Activated CD8-positive, alpha-beta memory T cell treated with anti-CD3 and anti-CD28 coated beads for 4 hours (primary cell): ENCODE measurements at places on chromosomes 5 and 9.

- no peak for DNase-seq
These were observed 296.5 kb downstream of the MAST4 start for GRCh38 chr5:66892716-66893115.

GRCh38 chr5:8462565-8462964 is 593.6 kb downstream of the MTRR start:
- no peak for DNase-seq

DNA sequence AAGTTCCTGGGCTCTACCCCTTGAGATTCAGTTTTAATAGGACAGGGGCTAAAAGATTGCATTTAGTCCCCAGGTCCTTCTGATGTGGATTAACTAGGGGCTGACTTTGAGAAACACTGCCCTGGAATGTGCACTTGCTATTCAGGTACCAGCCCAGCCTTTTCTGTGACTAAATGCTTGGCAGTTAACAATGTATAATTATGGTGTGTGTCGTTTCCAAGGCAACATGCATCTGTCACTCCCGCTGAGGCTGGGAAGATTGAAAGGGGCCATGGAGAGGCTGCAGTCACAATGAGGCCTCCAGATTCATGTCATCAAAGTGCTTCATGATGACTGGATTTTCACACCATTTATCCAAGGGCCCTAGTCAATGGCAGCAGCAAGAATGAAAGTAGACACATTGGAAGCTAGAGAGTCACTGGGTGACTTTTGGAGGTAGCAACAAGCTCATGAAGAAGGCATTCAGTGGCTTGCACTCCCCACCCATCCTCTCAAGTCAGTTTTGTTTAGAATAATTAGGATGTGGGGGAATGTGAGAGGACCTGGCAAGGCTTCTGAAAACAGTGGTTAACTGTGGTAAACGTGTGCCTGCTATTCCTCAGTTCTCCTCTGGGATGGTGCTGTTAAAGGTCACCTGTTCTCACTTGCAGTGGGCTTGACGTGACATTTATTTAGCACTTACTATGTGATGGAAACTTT is 28.3 kb downstream of the RAI14 start:
- no peak for DNase-seq

DNA sequence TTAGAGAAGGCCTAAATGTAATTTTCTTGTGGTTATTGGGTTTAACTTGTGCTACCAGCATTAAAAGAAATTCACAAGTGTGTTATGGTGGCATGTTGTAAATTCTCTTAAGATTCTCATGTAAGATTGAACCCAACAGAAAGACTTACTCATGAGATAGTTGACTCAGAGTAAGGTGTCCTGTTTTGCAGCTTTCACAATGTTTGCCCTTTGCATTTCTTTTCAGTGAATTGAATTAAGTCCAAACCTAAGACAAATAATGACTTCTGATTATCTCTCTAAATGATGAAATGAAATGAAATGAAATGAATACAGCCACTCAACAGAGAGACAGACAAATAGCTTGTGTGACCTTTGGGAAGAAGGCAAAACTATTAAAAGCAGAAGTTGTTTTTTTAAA is 1696.9 kb upstream of the WWC1 start:
- no peak for DNase-seq

GRCh38 chr5:88702332-88702731 is 180.7 kb downstream of the MEF2C start:
- no peak for DNase-seq

- DNase-seq: no peak
These were observed 1.9 kb downstream of the HDAC3 start for GRCh38 chr5:141634720-141635119.

- no peak for DNase-seq
These were observed 185.0 kb upstream of the GRIN3A start for GRCh38 chr9:101923451-101923850.

DNA sequence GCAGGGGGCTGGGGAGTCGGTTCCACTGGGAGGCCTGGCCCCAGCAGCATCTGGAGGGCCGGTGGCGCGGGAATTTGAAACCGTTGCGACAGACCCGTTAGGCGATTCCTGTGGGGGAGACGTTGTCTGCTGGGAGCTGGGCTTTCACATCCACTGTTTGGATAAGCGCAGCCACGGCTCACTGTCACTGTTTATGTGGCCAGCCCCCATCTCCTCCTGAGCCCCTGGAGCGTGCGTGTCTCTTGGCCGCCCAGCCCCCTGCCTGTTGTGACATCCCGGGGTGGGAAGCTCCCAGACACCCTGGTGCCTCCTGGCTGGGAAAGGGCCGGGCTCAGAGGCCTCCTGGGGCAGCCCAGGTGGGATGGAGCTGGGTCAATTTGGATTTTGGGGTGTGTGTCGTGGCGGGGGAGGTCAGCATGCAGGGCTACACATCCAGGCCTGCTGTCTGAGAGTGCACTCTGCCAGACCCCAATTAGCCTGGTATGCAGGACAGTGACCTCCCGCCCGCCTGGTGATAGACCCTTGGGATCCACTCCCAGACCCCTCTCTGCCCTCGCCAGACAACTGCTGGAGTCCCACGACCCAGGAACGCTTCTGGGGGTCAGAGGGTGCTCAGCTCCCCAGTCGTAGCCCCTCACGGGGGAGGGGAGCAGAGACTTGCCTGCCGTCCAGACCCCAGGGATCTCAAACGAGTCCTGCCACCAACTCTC is 62.0 kb upstream of the RNU6ATAC start:
- no peak for DNase-seq

GRCh38 chr9:81103597-81104471 is 585.5 kb downstream of the TLE1 start:
- DNase-seq: no peak

GRCh38 chr9:91428436-91428835 is 4.8 kb upstream of the NFIL3 start:
- no peak for DNase-seq

GRCh38 chr9:10032166-10032565 is 580.6 kb downstream of the PTPRD start:
- no peak for DNase-seq

DNA sequence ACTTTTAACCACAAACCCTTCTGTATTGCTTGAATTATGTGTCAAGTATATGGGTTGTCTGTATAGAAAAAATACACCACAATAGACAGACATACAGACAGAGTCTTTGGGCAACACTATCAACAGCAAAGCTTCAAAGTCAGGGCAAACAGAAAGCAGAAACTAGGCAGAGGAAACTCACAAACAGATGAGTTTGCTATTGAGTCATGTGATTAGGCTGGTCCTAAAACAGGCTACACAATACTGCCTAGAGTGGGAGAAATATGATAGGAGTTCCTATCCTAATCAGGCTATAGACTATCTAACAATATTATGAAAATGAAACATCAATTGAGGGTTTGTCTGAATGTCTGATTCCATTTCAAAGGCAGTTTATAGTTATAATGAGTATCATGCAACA is 156.4 kb downstream of the EDIL3 start:
- DNase-seq: no peak

GRCh38 chr5:64213531-64213930 is 47.9 kb downstream of the RNF180 start:
- DNase-seq: no peak

DNA sequence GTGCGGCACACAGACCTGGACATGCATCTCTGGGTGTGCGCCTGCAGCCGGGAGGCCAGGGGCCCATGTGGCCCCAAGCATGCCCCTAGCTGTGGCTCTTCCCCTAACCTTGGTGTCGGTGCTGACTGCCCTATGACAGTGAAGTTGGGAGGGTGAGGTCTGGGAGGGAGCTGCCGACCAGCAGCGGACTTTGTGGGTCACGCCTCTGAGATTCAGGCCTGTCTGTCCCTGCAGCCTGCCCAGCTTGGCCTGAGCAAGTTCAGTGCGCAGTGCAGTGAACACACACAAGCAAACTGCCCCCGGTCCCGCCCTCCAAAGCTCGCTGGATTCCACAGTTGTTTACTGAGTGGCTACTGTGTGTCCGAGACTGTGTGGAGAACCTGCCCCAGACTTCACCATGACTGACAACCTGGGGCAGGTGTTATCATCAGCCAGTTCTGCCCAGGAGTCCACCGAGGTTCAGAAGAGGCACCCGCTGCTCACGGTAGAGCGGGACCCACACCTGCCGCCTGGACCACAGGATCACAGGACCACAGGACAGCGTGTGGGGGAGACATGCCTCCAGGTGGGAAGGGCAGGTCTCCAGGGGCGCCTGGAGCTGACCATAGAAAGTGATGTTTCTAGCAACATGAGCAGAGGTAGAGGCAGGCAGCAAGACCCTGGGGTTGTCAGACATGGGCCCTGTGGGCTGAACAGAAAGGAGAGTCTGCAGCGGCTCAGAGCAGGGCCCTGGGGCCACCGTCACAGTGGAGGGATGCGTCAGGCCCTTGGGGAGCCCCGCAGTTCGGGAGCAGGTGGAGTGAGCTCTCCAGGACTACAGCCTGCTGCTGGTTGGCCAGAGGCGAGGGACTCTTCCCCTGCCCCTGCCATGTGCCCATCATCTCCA is 105.1 kb downstream of the PHF2 start:
- DNase-seq: no peak

DNA sequence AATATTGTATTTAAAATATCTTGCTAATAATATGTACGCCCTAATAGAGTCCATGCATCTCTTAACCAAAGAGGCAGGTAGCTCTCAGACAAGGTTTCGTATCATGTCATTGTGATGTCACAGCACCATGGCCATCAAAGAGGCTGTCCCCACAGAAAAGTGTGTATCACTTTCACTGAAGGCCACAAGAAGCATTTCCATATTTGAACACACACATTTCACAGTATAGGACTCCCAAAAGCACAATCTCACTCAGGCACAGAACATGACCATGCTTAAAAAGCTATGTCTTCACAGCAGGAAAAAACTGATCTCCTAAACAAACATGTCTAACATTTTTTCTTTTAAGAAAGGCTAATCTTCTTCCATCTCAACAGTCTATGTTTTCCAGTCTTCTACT is 133.8 kb downstream of the DENND1A start:
- DNase-seq: no peak

DNA sequence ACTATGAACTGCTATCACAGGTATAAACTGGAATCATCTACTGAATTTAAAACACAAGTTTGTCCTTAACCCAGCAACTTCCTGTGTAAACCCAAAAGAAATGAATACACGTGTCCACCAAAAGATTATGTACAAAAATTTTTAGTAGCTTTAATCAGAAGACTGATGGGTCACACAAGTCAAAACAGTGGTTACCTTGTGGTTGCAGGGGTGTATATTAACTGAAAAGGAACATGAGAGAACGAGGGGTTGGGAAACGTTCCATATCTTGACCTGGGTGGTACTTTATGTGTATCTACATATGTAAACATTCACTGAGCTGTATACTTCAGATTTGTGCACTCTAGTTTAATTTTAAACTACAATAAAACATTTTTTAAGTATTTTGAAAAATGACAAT is 18.6 kb downstream of the ZDHHC21 start:
- no peak for DNase-seq

DNA sequence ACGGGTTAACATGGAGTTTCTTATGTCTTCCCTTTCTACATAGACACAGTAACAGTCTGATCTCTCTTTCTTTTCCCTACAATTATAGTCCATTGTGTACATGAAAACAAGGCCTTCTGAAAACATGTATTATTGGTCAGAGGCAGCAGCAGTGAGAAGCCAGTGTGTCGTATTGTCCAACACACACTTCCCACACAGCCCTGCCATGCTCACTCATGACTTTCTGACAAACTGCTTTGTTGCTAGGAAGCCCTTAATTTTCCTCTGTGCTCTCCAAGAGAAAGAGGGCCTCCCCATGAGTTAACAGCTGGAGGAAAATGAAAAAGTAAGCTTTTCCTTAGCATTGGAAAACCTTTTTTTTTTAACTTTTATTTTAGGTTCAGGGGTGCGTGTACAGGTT is 56.4 kb upstream of the N4BP3 start:
- DNase-seq: no peak

DNA sequence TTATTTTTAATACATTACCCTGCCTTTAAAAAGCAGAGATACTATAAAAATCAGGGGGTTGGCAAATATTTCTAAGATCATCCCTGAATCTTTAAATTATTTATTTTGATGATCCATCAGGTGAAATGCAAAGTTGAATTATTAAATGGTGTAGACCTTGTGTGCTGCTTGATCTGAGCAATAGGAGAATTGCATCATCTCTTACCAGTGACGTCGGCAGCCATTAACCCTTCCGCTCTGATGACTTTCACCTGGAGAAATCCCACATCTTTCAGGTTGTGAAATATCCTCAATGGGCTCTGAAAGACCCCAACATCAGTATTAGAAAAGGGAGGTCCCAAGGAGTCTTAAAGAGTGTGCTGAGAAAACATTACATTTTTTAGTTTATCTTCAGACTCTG is 270.2 kb downstream of the SLF1 start:
- no peak for DNase-seq

DNA sequence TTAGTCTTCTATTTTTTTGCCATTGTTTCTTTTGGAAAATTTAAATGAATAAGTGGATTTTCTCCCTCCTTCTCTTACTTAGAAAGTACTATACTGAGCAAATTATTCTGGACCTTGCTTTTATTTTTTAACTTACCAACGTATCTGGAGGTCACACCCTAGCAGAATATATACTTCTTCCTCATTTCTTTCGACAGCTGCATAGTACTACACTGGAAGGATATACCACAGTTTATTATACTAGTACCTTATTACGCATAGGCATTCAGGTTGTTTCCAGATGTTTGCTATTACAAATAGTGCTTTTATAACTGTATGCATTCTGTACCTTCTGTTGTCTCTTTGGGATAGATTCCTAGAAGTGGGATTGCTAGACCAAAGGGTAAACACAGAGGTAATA is 16.7 kb downstream of the RC3H2 start:
- DNase-seq: no peak

DNA sequence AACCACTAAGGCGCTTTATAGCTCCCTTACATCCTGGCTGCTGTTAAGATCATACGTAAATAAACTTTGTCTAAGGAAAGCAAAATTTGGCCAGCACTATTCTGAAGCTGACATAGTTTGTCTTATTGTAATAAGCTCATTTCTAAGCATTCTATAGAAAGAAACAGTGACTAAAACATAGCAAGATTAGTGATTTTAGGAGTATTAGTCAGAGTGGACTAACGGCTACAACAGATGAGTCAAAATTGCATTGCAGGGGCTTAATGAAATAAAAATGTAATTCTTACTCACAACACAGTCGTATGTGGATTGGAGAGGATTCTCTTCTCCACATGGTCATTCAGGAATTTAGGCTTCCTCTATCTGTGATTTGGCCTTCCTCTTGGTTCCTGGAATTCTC is 347.6 kb downstream of the GADD45G start:
- DNase-seq: no peak

DNA sequence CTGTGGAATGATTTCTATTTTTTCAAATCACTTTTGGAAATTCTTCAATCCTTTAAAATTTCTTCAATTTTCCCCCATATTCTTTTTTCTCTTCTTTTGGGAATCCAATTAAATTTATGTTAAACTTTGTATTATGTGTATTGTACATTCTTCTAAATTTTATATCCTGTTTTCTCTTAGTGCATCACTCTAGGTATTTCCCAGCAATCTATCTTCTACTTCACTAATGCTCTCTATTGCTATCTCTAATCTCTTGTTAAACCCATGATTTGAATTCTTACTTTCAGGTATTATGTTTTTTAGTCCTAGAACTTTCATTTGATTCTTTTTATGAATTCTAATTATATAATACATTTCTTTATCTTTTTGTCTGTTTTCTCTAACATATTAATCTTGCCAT is 23.4 kb upstream of the SLC24A2 start:
- no peak for DNase-seq

GRCh38 chr9:83322438-83322837 is 215.8 kb downstream of the FRMD3 start:
- no peak for DNase-seq

- DNase-seq: no peak
These were observed at the start of gene MCC for GRCh38 chr5:113487781-113488644. TSS of gene MCC (minus strand) at chr5:113488453.
